ENCODE measurements at places on chromosomes 5 and 9. TPM values are rescaled to one million over a fixed set of nuclear protein-coding genes. Genes with fewer than 3 reads are reported as not detected.

- no peak for DNase-seq
- no peak overlapping the region for H3K27ac ChIP-seq
- no peaks in the 10 kb centered on the region for H3K27me3 ChIP-seq
- H3K4me1 ChIP-seq: no peaks in the 10 kb centered on the region
Measured at GRCh38 chr5:8234179-8234770, 365.3 kb downstream of the MTRR start.

DNA sequence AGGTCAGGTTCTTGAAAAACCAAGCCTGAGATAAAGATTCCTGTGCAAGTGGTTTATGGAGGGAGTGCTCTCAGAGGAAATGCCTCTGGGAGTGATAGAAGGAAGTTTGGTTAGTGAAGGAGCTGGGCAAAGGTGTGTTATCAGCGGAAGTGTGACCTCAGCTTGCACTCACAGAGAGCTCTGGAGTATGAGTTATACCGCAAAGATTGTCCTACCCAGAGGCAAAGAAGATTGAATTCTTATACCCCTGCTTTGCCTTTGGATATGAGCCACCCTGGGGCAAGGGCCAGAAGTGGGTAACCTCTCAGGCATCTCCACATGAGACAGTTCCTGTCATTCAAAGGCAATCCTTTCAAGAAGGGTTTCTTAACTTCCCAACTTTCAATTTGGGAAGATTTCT is 145.6 kb downstream of the MUSK start:
- H3K4me1 ChIP-seq: no peaks in the 10 kb centered on the region
- no peak for DNase-seq
- no peak overlapping the region for H3K27ac ChIP-seq
- no peaks in the 10 kb centered on the region for H3K36me3 ChIP-seq
- H3K27me3 ChIP-seq: no peaks in the 10 kb centered on the region
- H3K4me3 ChIP-seq: no peak overlapping the region

GRCh38 chr5:98461485-98461884 is 312.0 kb upstream of the RGMB start:
- no peak for DNase-seq
- H3K4me1 ChIP-seq: no peaks in the 10 kb centered on the region
- H3K4me3 ChIP-seq: no peak overlapping the region
- H3K36me3 ChIP-seq: no peaks in the 10 kb centered on the region
- no peaks in the 10 kb centered on the region for H3K27me3 ChIP-seq

NPR3 gene
- 3.2 TPM for total RNA-seq

EGFL7 gene
- total RNA-seq: 49.0 TPM

DNA sequence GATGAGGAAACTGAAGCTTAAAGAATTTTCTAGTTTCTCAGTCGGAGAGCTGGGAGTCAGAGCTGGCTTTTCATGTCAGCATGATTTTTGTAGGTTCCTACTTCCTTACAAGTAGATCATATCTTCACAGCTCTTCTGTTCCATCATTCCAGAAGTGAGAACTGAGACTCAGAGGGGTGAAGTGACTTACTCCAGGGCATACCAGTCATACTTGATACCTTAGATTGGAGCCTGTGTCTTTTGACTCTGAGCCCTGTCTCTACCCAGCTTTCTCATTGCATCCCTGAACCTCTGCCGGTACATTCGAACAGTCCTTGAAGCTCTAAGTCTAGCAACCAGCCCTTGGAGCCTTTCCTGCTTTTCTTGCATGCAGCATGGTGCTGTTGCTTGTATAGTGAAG is 53.3 kb downstream of the MCCC2 start:
- no peak for DNase-seq
- H3K4me3 ChIP-seq: no peak overlapping the region
- H3K4me1 ChIP-seq: no peaks in the 10 kb centered on the region

CCNB1 gene
- 5.9 TPM for total RNA-seq

MEF2C gene
- total RNA-seq: 6.3 TPM

DNA sequence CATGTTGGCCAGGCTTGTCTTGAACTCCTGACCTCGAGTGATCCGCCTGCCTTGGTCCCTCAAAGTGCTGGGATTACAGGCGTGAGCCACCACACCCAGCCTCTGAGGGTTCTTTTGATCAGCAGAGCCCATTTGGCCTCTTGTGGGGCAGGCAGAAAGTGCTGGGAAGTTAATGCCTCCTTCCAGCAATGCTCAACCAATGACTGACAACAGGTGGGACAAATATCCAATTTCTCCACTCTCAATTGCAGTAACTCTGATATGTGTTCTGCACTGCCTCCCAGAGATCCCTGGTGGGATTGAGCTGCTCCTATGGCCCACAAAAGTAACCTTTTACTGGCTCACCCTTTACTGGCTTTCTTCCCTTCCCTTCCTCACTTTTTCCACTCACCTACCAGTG is 79.9 kb upstream of the APC start:
- H3K36me3 ChIP-seq: no peaks in the 10 kb centered on the region
- H3K4me3 ChIP-seq: no peak overlapping the region
- H3K4me1 ChIP-seq: no peaks in the 10 kb centered on the region
- H3K27ac ChIP-seq: no peak overlapping the region
- no peaks in the 10 kb centered on the region for H3K27me3 ChIP-seq
- no peak for DNase-seq
